ENCODE measurements at places on chromosomes 7 and 10. TPM values are rescaled to one million over a fixed set of nuclear protein-coding genes. Genes with fewer than 3 reads are reported as not detected.

DNA sequence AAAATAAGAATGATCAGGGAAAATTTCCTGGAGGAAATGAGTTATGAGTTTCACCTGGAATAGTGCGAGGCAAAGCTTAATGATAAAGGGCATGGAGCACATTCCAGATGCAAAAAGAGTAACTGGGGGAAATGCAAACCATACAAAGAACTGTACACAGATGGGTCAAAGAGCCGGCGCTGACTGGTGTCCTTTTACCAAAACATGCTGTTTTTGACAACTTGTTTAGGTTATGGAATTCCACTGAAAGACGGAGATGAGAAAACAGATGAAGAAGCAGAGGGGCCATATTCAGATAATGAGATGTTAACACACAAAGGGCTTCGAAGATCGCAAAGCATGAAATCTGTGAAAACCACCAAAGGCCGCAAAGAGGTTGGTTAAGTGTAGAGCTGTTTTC is 98.2 kb downstream of the REEP3 start:
- DNase-seq: no peak

TYW1B gene
- 0.50 TPM for polyA plus RNA-seq

DNA sequence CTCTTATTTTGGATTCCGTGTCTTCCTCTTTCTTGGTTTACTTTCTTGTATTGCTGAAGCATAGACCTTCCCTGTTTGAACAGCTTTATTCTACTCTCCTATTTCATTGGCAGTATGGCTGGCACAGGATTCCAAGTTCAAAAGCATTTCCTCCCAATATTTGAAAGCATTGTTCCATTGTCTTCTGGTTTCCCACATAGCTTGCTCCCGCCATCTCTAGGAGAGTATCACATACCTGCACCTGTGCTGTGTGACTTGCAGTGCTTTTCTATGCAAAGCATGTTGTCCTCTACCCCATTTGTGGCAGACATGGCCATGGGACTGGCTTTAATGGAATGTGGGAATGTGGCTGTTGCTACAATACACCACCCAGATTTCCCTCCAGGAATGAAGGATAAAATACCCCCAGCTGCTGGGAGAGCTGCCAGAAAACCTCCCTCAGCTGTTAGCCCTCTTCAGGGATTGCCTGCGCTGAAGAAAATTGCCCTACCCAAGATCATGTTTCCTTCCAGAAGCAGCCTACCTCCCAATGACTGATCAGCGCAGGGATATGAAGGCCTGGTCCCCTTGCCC is 6.9 kb upstream of the MYOF start:
- no peak for DNase-seq

ARHGEF5 gene
- 27.9 TPM for polyA plus RNA-seq

DNA sequence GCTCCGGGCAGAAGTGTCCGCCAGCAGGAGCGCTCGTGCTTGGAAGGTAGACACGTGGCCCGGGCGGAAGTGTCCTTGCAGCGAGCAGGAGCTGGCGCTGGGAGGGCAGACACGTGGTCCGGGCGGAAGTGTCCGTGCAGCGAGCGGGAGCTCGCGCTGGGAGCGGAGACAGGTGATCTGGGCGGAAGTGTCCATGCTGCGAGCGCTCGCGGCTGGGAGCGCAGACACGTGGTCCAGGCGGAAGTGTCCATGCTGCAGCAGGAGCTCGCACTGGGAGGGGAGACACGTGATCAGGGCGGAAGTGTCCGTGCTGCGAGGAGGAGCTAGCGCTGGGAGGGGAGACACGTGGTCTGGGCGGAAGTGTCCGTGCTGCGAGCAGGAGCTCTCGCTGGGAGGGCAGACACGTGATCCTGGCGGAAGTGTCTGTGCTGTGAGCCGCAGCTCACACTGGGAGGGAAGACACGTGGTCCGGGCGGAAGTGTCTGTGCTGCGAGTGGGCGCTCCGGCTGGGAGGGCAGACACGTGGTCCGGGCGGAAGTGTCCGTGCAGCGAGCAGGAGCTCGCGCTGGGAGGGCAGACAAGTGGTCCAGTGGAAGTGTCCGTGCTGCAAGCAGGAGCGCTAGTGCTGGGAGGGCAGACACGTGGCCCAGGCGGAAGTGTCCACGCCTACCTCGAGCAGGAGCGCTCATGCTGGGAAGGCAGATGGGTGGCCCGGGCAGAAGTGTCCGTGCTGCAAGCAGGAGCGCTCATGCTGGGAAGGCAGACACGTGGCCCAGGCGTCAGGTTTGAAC is 41.1 kb upstream of the PRKAR1B start:
- DNase-seq: no peak

TFR2 gene
- polyA plus RNA-seq: 0.70 TPM

All from foreskin keratinocyte (primary cell).